Karpas-422 (cell line): ENCODE measurements at places on chromosomes 5 and 9. TPM values are rescaled to one million over a fixed set of nuclear protein-coding genes. Genes with fewer than 3 reads are reported as not detected.

Gene C1QTNF3
- total RNA-seq = 12.9 and 20.5 TPM in 2 replicates

Gene TRIM36
- 2.5 and 4.1 TPM in 2 replicates for total RNA-seq

Gene SLIT3
- not detected in 2 replicates for total RNA-seq

Gene PHPT1
- 82.5 and 164 TPM in 2 replicates for total RNA-seq

Gene CEL
- 0.19 and 1.9 TPM in 2 replicates for total RNA-seq
